ENCODE measurements at places on chromosomes 16 and 17.

GRCh38 chr17:79104898-79105600, 30.4 kb downstream of the ENGASE start:
- no peak for DNase-seq

- no peak for DNase-seq
These were observed 49.1 kb upstream of the ACSF3 start for GRCh38 chr16:89044418-89045180.

DNA sequence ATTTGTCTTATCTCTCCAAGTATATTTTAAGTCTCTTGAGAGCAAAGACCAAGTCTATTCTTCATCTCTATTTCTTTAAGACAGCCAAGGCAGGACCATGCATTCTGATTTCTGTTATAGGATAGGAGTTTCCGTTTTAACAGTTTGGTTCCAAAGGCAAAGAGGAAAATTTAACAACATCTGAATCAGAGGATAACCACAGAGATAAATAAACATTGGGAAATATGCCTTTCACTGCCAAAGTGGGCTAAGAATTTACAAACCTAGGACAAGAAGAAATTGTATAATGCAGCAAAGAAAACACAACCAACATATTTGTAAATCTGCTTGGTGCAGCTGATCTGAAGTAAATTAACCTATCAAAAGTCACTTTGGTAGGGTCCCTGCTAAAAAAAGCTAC, 37.7 kb downstream of the USP32 start:
- no peak for DNase-seq

DNA sequence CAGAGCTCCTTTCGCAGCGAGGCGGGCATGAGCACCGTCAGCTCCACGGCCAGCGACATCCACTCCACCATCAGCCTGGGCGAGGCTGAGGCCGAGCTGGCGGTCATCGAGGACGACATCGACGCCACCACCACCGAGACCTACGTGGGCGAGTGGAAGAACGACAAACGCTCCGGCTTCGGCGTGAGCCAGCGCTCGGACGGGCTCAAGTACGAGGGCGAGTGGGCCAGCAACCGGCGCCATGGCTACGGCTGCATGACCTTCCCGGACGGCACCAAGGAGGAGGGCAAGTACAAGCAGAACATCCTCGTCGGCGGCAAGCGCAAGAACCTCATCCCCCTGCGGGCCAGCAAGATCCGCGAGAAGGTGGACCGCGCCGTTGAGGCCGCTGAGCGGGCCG, 42.3 kb downstream of the JPH3 start:
- DNase-seq: no peak

DNA sequence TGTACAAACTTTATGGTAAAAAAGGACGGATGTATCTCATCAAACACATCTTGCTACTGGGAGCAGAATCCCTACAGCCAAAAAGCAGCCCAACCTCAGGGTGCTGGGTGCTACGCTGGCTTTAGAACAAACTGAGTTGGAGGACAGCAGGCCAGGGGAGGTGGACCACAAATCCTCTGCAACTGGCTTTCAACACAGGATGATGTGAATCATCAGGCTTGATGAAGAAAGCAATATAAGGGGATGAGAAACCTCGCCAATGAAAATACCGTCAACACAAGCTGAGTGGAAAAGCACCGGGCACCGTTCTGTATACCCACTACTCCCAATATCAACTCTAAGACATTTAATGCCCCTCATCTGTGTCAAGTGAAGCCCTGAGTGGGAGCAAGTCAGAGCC, 14.3 kb downstream of the HBQ1 start:
- no peak for DNase-seq

DNA sequence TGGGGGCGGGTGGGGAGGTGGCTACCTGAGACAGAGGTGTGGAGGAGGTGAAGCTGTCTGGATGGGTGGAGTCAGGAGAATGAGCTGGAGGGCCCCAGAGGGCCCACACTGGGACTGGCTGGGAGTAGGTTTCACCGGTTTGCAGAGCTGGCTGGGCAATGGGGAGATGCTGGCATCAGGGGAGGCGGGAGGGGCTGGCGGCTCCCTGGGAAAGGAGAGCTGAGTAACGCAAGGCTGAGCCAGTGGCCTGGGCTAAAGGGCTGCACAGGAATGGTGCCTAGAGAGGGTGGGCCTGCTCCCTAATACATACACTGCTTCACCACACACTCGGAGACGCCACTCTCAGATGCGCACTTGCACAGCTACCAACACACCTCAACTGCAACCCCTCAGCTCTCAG, 12.4 kb downstream of the P3H4 start:
- DNase-seq: no peak

GRCh38 chr17:57873261-57874057, 23.6 kb upstream of the MRPS23 start:
- DNase-seq: no peak

DNA sequence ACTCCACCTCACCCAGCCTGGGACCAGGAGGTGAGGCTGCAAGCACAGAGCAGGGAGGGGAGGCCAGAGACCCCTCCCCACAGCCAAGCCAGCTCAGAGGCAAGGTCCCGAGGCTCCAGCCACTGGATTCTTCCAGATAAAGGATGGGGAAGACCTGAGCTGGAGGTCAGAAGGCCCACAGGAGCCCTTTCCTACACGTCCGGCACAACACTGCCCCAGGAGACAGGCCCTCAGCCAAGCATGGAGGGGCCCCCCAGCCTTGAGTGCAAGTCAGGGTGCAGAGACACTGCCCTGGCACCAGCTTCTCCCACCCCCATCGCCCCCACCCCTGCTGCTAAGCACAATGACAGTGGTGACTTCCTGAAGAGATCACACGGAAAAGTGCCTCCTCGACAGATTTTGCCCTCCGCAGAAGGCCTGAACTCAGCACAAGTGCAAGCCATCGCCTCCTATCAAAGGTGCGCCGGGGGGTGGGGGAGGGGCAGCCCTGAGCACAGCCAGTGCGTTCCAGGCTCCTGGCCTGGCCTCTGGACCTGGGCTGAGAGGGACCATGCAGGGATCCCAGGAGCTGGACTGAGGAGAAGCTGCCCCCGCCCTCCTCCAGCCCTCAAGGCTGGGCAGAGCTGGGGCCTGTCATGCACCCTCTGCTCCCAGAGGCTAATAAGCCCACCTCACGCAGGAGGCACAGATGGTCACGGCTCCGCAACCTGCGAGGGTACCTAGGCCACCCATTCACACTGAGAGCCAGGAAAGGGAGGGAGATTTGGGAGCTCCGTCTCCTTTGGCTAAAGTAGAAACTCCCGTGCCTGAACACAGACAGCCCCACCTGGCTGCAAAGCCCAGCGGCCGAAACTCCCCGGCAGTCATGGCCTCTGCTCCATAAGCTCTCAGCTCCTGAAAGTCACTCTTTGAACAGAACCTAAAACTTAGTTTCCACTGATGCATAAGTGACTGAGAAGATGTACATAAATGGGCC, 2.7 kb downstream of the MAFG start:
- DNase-seq: no peak

DNA sequence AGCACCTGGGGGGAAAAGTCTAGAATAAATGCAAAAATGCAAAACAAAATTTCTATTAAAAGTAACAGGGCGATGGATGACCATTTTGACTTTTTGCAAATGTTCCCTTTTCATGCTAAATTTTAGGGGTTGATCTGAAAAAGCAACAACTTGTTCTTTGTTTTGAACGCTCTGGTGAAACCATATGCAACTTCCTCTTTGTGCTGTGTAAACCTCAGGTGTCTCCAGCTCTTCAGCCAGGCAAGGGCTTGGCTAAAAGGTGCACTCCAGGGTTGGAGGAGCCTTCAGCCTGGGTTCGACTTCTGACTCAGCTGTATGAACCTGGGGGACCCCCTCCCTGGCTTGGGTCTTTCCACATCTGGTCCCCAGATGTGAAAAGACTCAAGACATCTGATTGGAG, 9.5 kb downstream of the IRF8 start:
- peak; percentile 45 for DNase-seq

GRCh38 chr16:63223851-63224250, 1187.6 kb upstream of the CDH8 start:
- no peak for DNase-seq

- no peak for DNase-seq
These were observed 68.0 kb upstream of the TOB1 start for GRCh38 chr17:50934161-50934560.

DNA sequence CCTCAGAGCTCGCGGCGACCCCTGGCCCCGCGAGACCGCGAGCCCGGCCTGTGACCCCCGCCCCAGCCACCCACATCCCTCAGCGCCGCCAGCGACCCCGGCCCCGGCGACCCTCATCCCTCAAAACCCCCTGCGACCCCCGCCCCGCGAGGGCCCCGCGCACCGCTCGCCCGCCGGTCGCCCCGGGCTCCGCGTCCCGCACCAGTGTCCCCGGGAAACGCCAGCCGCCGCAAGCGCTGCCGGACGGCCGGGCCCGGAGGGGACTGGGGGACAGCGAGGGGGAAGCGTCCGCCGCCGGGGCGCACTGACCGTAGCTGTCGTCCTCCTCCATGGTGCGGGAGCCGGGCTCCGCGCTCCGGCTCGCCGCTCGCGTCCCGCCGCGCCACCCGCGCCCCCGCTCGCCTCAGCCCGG, at the start of gene CYTH1:
TSS of gene CYTH1 (minus strand) at position 381 of the 412 bp plus-strand sequence. CDS start at position 331, 50 bp downstream.
- no peak for DNase-seq
